ENCODE measurements at places on chromosomes 16 and 17. TPM values are rescaled to one million over a fixed set of nuclear protein-coding genes. Genes with fewer than 3 reads are reported as not detected.

Gene EFNB3
- 0.84 TPM for total RNA-seq

Gene PDE6G
- 0.58 TPM for total RNA-seq

Gene TMEM238L
- total RNA-seq = not detected

Gene CFAP97D1
- not detected for total RNA-seq

Gene TEKT3
- total RNA-seq = 1.9 TPM

Gene GINS2
- 0.60 TPM for total RNA-seq

Gene EVPL
- total RNA-seq = 0.16 TPM

Gene NUDT16L1
- 16.2 TPM for total RNA-seq

Gene C17orf100
- 1.2 TPM for total RNA-seq

Gene CIAO2B
- 51.9 TPM for total RNA-seq

Gene KCNJ2
- total RNA-seq = 5.1 TPM

Gene AATK
- total RNA-seq = 14.2 TPM

Gene QPRT
- 1.6 TPM for total RNA-seq

Gene TRAPPC2L
- total RNA-seq = 27.8 TPM

Gene OR2C1
- total RNA-seq = not detected

Gene IGFALS
- not detected for total RNA-seq

Gene KRTAP4-5
- not detected for total RNA-seq

Gene UNK
- 28.9 TPM for total RNA-seq

Gene OTOP3
- total RNA-seq = not detected

Gene TIGD7
- 9.0 TPM for total RNA-seq

Measured in aorta (tissue), 5 donors.